ENCODE measurements at places on chromosomes 6 and 20. TPM values are rescaled to one million over a fixed set of nuclear protein-coding genes. Genes with fewer than 3 reads are reported as not detected.

BNIP5 gene
- 11.4 TPM for total RNA-seq

POU5F1 gene
- 6.3 TPM for total RNA-seq

ZC2HC1B gene
- total RNA-seq: not detected

HLA-DQB1 gene
- total RNA-seq: 6.6 TPM

PNISR gene
- 70.0 TPM for total RNA-seq

DNA sequence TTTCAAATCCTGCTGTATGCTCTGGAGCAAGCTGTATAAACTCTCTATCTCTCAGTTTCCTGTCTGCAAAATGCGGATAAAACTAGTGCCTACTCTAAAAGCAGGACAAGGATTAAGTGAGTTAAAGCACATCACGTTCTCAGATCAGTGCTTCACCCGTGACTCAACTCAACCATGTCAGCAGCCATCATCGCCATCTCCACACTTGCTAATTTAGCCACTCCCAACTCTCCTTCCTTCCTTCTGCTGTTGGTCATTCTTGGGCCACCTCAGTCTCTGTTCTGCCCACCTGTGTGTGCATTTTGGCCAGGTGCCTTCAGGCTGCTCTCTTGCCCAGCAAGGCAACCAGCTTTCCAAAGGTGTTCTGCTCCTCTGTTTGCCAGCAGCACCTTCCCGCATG, 260.0 kb upstream of the CDYL start:
- no peak for DNase-seq

DNA sequence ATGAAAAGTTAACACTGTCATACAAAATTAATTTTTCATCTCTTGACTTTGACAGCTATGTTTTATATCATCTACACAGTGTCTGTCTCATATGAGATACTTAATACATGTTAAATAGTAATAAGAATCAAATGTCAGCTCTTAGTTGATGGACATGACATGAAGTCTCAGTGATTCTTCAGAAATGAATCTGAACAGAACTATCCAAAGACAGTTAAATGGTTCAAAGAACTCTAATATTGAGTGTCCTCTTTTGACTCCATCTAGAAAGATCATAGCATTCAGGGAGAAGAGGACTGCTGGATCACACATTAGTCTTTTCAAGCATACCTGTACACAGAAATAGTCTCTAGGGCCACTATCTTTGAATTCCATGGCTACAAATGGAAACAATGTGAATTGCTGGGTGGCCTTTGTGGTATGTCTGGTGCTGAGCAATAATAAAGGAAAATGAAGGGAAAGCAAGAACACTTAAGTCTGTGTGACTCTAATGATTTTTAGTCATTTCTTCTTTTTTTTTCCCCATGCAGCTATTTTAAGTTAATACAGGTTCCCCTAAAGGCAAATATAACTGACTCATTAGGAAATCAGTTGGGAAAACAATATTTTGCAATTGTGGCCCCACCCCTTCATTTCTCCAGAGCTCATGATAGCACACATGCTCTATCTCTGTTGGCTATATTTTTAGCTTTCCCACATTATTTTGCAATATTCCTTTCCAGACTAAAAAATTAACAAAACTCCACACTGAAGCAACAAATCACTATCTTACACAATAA, 367.5 kb downstream of the GRIK2 start:
- DNase-seq: no peak

DNA sequence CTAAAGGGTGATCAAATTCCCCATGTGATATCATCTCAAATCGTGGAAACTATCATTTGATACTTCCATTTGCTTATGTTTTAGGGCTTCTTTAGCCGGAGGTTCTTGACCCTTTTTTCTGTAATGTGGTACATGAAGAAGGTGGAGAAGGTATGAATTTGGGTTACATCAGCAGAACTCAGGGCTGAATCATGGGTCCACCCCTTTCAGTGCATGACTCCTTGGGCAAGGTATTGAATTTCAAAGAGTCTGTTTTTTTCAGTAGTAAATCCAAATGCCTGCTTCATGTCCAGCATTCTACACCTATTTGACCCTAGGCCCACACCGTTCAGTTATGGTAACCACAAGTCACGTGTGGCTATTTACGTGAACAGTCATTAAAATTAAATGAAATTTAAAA, 30.6 kb upstream of the QKI start:
- no peak for DNase-seq

DNA sequence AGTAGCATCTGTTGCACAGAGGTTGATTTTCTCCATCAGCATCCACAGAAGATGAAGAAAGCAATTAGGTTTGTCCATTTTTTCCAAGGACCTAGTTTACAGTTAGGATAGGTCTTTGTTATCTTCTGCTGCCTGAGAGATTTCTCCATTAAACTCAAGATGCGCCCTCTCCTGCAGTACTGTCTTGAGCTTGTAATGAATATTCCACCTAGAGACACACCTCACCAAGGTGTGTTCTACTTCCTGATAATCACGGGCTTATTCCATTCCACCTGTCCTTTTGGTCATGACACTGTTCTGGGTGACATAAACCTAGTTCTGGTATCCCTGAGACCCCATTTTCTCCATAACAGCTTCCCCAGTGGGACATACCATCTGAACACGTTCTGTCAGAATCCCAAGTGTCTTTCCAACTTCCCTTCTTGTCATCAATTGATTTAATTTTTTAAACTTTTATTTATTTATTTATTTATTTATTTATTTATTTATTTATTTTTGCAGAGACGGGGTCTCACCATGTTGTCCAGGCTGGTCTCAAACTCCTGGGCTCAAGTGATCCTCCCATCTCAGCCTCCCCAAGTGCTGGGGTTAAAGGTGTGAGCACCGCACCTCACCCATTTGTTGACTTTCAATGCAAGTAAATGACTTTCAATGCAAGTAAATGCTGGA, 75.6 kb upstream of the HS3ST5 start:
- no peak for DNase-seq

DNA sequence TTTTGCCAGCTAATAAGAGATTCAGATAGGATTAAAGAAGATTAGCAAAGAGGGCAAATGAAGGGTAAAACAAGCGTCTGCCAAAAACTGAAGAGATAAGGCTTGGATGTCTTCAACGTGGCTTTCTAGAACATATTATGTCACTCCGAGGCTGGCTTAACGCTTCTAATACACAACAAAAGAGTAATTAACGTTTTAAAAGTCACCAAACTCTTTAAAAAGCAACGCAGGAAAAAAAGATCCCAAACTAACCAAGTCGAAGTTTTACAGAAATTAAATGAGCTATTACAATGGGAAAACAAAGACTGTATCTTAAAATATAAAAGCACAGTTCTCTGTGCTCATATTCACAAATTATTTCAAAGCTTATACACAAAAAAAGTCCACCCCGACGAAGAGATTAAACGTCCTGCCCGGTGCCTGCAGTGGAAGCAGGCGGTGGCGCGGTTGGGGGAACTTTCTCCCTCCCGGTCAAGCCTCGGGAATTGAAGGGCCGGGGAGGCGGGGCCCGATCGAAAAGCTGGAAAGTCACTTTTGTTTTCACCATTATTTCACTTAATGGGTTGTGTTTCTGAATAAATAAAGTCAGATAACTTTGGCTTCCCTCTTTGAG, 1.2 kb downstream of the MAK start:
- DNase-seq: no peak

- DNase-seq: peak; percentile 15
These were observed 14.5 kb downstream of the FOXC1 start for GRCh38 chr6:1624058-1624850.

DNA sequence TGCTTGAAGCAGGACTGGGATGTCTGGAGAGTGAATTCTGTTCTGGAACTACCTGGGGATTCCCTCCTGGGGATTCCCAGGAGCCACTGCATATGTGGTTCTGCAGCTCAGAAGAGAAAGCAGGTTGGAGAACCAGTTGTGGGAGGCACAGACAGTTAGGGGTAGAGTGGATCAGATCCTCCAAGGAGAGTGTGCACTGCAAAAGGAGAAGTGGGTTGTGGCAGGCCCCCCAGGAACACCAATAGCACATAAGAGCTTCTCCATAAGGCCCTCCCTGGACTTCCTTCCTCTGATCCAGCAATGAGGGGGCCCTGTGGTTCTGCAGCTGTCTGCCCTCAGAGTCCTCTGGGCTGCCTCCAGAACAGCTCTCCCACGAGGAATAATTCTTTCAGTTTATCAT, 369.2 kb upstream of the CNR1 start:
- DNase-seq: no peak

GRCh38 chr20:63553251-63553932, 567 bp upstream of the FNDC11 start:
- DNase-seq: peak; percentile 89

DNA sequence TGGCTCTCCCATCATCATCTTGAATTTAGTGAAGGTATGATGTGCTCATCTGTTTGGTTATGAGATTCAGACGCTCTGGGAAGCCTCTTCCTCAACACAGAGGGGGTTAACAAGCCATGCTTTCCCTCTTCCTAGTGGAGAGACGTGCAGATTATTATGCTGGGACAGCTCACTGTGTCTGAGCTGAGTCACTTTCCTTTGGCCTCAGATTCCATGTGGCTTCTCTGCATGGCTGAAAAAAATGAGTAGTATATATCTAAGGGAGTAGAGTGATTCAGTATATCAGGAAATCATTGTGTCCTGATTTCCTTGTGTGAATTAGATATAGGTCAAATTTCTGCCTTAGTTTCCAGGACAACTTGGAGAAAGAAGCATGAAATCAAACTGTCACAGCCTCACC, 52.6 kb downstream of the FIG4 start:
- DNase-seq: no peak

DNA sequence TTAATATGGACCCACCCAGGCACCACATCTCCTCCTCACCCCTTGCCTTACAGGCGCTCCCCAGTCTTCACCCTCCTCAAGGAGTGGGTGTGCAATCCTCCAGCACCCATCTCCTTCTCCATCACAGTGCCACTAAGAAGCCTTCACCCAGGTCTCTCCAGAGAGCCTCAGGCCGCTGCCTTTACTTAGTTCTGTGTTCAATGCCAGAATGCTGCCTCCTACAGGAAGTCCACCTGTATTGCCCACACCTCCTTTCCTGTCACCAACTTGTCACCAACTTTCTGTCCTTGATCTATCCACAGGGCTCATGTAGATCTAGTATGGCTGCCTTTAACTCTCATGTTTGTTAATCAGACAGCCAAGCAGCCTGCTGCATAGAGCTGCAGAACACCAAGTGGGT, 586 bp upstream of the LST1 start:
- DNase-seq: no peak

DNA sequence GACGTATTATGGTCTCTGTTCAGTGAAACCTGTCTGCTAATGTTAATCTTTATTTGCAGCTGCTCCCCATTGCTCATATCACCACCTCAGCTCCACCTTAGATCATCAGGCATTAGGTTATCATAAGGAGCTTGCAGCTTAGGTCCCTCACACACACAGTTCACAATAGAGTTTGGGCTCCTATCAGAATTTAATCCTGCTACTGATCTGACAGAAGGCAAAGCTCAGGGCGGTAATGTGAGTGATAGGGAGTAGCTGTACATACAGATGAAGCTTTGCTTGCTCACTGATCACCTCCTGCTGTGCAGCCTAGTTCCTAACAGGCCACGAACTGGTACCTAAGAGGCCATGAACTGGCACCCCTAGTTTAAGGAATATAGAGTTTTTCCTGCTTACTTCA, 989.7 kb downstream of the EYS start:
- DNase-seq: no peak

DNA sequence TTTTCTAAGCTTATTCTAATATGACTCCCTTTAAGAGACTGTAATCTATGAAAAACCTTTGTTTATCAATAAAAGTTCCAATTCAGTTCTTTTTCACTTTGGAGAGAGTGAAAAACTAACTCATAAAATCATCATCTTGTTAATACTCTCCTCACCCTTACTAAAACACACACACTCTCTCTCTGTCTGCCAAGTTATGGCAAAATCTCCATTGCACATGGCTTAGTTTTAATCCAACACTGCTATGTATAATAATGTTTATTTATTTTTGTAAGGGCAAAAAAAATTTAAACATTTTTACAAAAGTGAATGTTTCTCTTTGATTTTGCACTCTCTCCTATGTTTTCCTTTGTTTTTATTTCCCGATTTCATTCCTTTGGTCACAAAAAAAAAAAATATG, 253.2 kb downstream of the BMP7 start:
- no peak for DNase-seq

- DNase-seq: peak; percentile 51
These were observed 35.0 kb downstream of the FOXF2 start for GRCh38 chr6:1424306-1424927.

DNA sequence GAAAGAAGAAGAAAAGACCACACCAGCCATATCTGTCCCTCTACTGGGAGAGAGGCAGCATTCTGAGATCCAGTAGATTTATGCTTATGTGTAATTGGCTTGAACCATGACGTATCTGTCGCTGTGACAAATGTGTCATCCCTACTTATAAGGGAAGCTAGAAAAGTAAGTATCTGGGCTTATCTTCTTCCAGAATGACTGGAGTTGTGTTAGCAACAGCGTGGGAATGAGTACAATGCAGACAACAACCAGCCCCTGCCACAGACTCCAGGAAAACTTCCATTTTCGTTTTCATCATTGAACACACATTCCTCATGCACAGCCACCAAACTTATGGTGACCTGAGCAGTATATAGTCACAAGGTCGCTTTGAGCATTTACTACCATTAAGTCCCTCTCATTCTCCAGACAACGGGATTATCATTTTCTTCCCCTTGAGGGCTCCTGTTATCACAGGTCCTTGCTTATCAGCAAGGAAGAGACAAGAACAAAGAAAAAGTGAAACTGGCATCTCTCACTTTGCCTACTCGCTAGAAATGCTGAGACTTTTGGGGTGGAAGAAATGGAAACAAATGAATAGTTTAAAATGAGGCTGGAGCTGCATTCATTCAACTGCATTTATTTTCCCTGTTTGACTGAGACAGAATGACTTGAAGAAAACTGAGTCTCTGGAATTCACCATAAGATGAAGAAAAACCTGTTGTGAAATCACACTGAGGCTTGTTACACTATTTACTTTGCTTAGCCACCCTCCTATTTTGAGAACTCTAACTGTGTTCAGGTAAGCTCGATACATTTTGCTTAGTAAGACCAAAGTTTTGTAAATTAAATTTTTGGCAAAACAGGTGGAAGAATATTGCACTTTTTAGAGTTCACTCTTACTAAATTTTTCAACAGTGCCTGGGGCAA, 149.3 kb upstream of the FOXQ1 start:
- no peak for DNase-seq

- DNase-seq: peak; percentile 81
These were observed 82.2 kb upstream of the NAA20 start for GRCh38 chr20:19934792-19935491.

DNA sequence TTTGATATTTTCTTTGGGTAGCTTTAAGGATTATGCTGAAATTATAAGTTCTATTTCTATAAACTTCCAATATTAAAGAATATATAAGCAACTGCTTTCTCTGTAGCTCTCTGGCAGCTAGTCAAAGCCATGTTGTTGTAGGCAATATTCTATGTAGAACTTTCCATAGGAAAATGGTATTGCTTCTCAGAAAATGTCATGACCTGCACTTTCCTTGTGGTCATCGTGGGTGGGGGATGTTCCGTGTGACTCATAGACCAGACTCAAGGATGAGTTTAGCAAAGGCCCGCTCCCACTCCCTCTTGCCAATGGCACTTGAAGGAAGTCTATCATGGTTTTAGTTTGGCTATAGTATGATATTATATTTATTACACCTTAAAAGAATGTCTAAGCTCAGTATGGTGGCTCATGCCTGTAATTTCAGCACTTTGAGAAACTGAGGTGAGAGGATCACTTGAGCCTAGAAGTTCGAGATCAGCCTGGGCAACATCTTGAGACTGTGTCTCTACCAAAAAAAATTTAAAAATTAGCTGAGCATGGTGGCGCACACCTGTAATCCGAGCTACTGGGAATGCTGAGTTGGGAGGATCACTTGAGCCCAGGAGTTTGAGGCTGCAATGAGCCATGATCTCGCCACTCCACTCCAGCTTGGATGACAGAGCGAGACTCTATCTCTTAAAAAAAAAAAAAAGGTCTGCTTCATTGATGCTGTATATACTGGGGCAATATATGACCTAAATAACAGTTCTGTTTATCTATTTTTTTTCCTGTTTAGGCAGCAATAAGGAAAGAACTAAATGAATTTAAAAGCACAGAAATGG, 36.6 kb upstream of the LTV1 start:
- no peak for DNase-seq

All from left colon (tissue), 2 donors.